ENCODE measurements at places on chromosomes 16 and 17. TPM values are rescaled to one million over a fixed set of nuclear protein-coding genes. Genes with fewer than 3 reads are reported as not detected.

ZNF785 gene
- total RNA-seq = 28.0 TPM

PMFBP1 gene
- total RNA-seq = 3.7 TPM

HIC1 gene
- 98.9 TPM for total RNA-seq

SNN gene
- 39.9 TPM for total RNA-seq

KRTAP17-1 gene
- not detected for total RNA-seq

NPIPB13 gene
- total RNA-seq = 37.1 TPM

KRTAP9-2 gene
- not detected for total RNA-seq

ZDHHC1 gene
- total RNA-seq = 16.7 TPM

CHST4 gene
- total RNA-seq = not detected

FUS gene
- 733 TPM for total RNA-seq

ZP2 gene
- total RNA-seq = not detected

NXPH3 gene
- total RNA-seq = 0.82 TPM

MT1M gene
- total RNA-seq = not detected

SLC12A3 gene
- not detected for total RNA-seq

CA4 gene
- total RNA-seq = not detected

ENPP7 gene
- total RNA-seq = not detected

EIF3CL gene
- 91.5 TPM for total RNA-seq

KRT27 gene
- not detected for total RNA-seq

IGF2BP1 gene
- 227 TPM for total RNA-seq

SCIMP gene
- not detected for total RNA-seq

KRTAP9-4 gene
- not detected for total RNA-seq

ODAD4 gene
- total RNA-seq = 1.7 TPM

TSNAXIP1 gene
- 4.4 TPM for total RNA-seq

SALL1 gene
- 0.33 TPM for total RNA-seq

NTN3 gene
- total RNA-seq = 17.5 TPM

CLEC18B gene
- 1.1 TPM for total RNA-seq

GAS2L2 gene
- 0.11 TPM for total RNA-seq

EPX gene
- not detected for total RNA-seq

GUCY2D gene
- total RNA-seq = 0.34 TPM

C16orf92 gene
- total RNA-seq = not detected

KRT31 gene
- total RNA-seq = not detected

ATP2A3 gene
- 4.6 TPM for total RNA-seq

ACE gene
- total RNA-seq = 2.9 TPM

VWA3A gene
- 0.35 TPM for total RNA-seq

PRSS53 gene
- total RNA-seq = 4.0 TPM

CMTM2 gene
- 0.51 TPM for total RNA-seq

MYL4 gene
- 1.1 TPM for total RNA-seq

KRTAP4-8 gene
- total RNA-seq = not detected

MRPL45 gene
- total RNA-seq = 41.9 TPM

TERB1 gene
- 0.49 TPM for total RNA-seq

STXBP4 gene
- 29.0 TPM for total RNA-seq

LITAFD gene
- not detected for total RNA-seq

ANKFN1 gene
- 0.27 TPM for total RNA-seq

LRRC37A gene
- total RNA-seq = 7.3 TPM

C17orf113 gene
- 4.4 TPM for total RNA-seq

TOX3 gene
- 7.0 TPM for total RNA-seq

FGF11 gene
- total RNA-seq = 26.8 TPM

MSI2 gene
- total RNA-seq = 140 TPM

C16orf74 gene
- total RNA-seq = 12.0 TPM

BORCS6 gene
- total RNA-seq = 2.7 TPM

RNF157 gene
- total RNA-seq = 6.8 TPM

CD300LB gene
- total RNA-seq = not detected

TPSD1 gene
- not detected for total RNA-seq

ASPHD1 gene
- 14.2 TPM for total RNA-seq

TEKT1 gene
- not detected for total RNA-seq

DCXR gene
- total RNA-seq = 80.2 TPM

NPIPA3 gene
- 4.5 TPM for total RNA-seq

ACSM5 gene
- not detected for total RNA-seq

ACAP1 gene
- 8.9 TPM for total RNA-seq

FAM171A2 gene
- total RNA-seq = 58.0 TPM

Data from mesothelial cell of epicardium (in vitro differentiated cells).